ENCODE measurements at places on chromosomes 2 and 18.

DNA sequence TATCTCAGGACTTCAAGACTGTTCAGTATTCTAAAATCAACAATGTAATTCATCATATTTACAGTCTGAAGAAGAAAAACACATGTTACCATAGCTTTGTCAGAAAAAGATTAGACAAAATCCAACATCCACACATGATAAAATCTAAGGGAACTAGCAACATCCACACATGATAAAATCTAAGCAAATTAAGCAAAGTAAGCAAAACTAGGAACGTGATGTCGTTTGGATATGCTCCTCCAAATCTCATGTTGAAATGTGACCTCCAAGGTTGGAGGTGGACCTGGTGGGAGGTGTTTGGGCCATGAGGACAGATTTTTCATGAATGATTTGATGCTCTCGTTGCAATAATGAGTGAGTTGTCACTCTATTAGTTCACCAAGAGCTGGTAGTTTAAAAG, 717.3 kb upstream of the HS6ST1 start:
- DNase-seq: no peak

GRCh38 chr2:186477790-186478189, 8.3 kb upstream of the ZC3H15 start:
- no peak for DNase-seq

GRCh38 chr2:213098612-213099011, 52.8 kb downstream of the IKZF2 start:
- DNase-seq: no peak

- DNase-seq: no peak
These were observed 163.0 kb upstream of the REV1 start for GRCh38 chr2:99652862-99653261.

DNA sequence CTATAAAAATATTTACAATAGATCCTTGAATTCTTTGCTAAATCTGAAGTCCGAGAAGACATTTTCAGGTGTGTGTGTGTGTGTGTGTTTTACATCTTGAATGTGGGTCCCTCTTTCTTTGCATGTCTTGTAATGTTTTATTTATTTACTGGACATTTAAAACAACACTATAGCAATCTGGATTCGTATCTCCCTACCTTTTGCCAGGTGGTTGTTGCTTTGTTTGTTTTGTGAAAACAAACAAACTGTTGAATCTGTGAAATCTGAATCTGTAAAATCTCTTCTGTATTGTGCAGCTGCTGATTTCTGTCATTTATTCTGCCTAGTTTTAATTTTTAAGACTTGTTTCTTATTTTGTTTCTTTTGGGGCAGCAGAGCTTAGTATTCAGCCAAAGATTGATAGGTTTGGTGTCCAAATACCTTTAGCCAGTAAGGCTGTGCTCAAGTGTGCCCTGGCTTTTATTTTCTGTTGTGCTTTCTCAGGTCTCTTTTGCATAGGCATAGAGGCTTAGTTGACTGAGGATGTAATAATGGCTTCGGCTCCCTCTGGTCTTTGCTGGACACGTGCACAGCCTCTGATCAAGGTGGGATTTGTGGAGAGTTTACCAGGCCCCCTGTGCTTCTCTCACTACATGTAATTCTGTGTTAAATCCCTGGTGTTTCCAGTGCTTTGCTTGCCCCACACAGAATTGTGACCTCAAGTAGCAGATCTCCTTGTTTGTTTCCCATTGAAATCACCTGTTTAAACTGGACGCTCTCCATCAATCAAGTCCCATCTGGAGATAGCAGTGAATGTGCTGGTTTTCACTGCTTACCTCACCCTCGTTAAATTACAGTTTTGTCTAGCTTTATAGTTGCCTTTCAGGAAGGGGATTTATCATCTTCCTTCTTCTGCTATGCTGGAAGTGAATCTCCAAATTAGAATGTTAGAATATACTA, 71.1 kb downstream of the BIRC6 start:
- no peak for DNase-seq

- no peak for DNase-seq
These were observed 70.6 kb downstream of the VWA3B start for GRCh38 chr2:98157557-98157956.

GRCh38 chr2:22454826-22455485, 930.0 kb upstream of the KLHL29 start:
- DNase-seq: no peak

DNA sequence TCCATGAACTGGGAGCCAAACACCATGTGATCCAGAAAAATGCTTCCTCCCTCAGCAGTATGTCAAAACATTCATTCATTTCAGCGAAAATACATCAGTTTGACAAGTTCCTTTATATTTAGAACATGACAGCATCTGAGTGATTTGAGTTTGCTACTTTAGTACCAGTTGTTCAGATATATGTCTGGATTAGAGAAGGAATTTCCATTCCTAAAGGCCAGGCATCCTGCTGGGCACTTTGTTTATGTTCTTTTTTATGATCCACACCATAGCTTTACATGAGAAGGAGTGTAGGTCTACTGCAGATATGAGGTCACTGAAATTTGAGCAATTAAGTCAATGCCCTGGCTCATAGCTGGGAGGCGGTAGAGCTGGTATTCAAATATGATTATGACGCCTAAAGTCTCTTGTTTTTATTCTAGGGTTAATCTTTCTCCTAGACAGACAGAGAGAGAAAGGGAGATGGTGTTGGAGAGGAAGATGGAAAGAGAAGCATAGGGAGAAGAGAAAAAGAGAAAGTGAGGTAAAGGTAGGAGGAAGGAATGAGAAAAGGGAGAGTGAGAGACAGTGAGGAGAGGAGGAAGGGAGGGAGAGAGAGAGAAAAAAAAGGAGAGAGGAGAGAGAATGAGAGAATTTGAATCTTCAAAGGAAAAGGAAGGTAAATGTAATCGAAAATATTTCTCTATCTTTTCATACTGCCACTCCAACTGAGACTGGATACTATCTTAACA, 839.5 kb upstream of the FANCL start:
- DNase-seq: no peak

DNA sequence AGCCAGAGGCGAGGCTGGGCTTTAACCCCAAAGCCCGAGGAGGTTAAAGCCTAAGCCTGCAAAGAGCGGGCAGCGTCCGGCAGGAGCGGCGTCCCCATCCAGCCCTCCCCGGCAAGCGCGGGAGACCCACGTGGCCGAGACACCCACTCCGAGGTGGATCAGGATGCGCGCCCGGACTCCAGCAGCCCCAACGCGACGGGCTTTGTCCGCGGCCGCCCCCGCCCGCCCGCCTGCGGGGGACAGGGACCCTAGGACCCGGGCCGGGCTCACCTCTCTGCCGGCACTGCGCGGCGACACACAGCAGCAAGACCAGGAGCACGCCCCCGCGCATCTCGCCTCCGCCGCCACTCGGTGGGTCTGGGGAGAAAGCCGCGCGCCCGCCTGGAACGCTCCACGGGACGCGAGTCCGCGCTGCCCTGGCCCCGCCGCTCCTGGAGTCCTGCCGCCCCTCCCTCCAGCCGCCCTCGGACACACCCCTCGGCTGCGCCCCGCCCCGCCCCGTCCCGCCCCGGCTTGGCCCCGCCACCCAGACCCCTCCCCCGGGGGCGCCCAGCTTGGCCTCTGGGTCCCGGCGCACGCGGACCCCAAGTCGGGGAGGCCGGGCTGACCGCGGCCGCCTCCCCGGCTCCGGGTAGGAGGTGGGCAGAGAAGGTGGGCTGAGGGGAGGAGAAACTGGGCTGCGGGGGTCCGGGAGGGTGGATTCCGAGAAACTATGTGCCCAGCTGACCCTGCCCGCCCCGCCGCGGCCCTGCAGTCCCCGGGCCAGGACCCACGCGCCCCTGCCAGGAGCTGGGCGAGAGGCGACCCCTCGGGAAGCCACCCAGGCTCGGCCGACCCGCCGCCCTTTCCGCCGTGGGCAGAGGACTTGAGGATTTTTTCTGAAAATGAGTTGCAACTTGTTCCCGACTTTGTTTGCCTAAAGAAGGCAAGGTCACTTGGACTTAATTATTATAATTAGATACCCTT, at the start of gene LAMA1:
TSS of gene LAMA1 (minus strand) at position 408 of the 966 bp plus-strand sequence. CDS start at position 331, 77 bp downstream.
- no peak for DNase-seq

GRCh38 chr2:38892819-38893218, 3.1 kb downstream of the ARHGEF33 start:
- DNase-seq: no peak

DNA sequence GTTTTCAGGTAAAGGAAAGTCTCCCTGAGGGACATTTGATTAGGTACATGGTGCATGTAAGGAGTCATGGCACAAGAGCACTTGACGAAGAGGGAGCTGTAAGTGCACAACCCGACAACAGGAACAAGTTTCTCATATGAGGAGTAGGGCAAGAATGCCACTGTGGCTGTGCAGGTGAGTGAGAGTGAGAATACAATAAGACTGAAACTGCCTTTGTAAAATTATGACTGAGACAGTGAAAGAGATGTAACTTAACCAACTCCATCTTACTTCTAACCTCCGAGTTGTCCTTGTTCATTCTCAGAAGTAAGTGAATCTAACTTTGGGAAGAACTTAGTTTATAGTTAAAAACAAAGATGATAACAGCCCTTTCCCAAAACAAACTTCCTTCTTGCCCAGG, 1025.8 kb upstream of the CNTNAP5 start:
- no peak for DNase-seq

DNA sequence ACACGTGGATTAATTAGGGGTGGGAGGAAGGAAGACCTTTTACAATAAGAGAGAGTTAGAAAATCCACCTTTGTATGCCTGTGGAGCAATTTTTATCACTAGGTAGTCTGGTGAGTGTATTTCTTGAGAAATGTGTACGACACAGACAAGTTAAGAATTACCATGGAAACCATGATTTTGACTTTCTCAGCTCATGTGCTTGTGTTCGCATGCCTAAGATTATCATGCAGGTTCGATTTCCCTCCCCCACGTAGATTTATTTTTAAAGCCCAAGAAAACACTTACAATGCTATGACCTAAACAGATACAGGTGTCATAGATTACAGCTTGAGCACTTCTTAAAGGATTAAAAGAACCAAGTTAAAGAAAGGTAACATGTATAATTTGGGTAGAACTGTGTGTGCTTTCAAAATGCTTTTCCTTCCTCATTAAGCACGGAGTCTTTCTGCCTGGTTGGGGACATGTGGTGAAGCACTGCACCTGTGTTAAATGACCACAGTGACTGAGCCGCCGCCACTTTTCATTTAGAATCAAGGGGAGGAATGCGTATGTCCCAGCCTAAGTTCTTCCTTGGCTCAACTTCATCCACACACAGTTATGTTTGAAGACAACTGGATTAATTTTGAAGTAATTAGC, 16.6 kb downstream of the SERTAD2 start:
- DNase-seq: no peak

DNA sequence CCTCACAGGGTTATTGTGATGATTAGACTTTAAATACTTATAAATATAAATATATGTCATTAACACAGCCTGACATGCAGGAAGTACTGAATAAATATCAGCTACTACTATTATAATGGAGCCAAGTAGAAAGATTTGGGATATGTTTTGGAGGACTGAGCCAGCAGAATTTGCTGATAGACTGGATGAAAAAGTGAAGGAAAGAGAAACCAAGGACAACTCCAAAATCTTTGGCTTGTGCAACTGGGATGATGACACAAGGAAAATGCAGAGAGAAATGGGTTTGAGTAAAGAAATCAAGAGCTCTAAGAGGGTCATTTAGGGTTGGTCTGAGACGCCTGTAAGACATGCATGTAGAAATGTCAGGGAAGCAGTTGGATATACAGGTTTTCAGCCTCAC, 15.6 kb downstream of the ADD2 start:
- DNase-seq: no peak

DNA sequence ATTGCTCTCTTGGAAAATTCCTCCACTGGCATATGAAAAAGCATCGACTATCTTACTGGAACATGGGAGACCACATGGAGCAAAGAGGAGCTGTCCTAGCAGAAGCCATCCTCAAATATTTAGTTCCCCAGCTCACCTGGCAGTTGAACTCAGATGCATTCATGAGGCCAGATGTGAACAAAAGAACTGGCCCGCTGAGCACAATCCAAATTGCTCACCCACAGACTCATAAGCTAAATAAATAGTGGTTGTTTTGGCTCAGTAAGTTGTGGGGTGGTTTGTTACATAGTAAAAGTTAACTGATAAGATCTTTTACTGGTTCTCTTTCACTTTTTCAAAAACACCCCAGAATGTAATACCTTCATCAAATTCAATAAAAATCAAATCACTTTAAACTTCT, 108.6 kb upstream of the CWC22 start:
- DNase-seq: no peak

DNA sequence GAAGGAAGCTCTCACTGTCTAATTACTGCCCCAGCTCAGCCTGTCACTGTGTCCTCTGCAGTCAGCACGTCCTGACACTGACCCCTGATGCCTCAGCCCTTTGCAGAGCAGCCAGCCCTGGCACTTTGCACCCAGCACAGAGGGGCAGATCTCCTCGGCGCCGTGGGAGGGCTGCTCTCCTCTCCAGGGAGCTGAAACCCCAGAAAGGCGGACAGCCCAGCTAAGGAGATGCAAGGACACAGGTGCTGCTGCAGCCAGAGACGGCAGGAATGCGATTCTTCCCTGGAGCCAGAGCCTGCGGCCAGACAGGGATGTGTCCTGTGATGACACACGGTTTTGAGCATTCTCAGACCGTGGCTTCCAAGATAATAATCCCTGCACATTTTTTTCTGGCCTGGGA, 34.5 kb upstream of the SIX3 start:
- no peak for DNase-seq
